ENCODE measurements at places on chromosomes 1 and 21.

DNA sequence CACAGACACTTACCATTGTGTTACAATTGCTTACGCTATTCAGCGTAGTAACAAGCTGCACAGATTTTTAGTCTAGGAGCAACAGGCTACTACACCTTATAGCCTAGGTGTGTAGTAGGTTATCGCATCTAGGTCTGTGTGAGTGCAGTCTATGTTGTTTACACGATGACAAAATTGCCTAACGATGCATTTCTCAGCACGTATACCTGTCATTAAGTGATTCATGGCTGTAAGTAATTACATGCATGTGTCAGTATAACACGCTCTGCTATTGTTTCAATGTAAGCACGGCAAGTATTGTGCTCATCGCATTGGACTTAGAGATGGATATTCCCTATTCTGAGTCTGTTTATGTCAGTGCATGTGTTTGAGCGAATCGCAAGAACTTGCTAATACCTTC is 15.7 kb upstream of the ZBTB18 start:
- no peak for DNase-seq

DNA sequence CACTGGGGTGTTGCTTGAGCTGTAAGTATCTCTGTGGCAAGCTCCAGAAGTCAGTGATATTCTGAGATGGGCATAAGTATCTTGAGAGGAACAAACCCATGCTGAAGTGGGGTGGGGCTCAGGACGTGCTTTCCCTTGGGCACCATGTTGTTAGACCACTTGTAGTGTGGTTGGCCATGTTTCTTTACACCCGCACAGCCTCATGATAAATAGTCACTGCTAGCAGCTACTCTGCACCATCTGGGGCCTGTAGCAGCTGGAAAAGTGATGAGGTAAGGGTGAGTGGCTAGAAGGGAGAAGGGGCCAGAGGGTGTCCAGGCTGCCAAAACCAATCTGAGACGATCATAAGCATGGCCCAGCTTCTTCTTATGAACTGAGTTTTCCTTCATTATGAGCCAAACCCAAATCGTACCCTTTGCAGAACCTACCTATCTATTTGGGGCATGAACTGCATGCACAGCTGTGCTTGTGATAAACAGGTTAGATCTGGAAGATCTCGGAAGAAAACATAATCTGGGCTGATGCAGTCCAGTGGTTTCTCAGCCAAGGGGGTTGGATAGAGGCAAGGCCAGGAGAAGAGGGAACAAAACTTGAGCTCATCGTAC is 91.9 kb upstream of the IRF2BP2 start:
- no peak for DNase-seq

DNA sequence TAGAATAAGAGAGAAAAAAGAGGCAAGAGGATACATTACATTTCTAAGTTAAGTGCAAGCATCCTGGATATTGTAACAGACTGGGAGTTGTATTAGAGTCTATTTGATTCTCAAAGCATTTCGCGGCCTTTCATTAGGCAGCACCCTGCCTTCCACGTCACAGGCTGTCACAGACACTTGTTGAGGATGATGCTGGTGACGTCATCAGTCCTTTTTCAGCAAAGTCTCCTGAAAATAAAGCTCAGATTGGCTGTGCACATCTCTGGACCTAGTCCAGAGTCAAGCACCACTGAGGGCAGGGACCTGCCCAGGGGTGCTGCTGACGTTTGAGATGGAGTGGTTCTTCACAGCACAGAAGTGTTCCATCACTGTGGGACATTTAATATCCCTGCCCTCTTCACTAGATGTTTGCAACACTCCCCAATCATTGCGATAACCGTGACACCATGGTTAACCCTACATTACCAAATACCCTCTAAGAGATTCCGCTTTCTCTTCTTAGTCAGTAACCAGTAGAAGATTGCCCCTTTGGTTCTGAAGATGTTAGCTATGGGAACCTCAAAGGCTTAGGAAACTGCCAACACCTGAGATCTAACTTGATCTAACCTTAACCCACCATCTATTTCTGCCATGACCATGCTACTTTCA is 72.7 kb upstream of the F3 start:
- DNase-seq: no peak

- no peak for DNase-seq
These were observed 6.6 kb downstream of the CMPK1 start for GRCh38 chr1:47340227-47340626.

DNA sequence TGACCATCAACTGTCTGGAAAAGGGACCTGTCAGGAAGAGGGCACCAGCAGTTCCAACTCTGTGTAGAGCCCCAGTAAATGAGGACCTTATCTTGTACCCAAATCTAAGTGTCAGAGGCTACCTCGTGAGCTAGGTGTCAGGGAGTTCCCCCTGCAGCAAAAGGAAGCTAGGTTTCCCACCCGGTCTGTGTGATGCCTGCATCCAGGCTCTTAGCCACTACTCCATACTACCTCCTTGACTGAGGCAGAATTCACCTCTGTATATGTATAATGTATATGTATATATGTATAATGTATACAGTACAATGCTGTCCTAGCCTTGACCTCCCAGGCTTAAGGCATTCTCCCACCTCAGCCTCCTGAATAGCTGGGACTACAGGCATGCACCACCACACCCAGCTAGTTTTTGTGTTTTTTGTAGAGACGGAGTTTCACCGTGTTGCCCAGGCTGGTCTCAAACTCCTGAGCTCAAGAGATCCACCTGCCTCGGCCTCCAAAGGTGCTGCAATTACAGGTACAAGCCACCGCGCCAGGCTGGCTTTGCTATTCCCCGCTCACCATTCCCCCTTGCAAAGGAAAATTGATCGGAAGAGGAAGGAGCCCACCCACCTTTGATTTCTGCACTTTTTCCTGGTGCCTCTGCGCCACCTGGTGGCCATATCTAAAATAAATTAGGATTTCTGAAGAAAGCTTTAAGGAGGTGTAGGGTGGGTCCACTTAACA is 15.7 kb upstream of the LUZP1 start:
- DNase-seq: peak; percentile 81

- no peak for DNase-seq
These were observed 86.0 kb downstream of the NCAM2 start for GRCh38 chr21:21084179-21084578.

GRCh38 chr1:236663934-236664333 is 22.4 kb upstream of the ACTN2 start:
- no peak for DNase-seq

DNA sequence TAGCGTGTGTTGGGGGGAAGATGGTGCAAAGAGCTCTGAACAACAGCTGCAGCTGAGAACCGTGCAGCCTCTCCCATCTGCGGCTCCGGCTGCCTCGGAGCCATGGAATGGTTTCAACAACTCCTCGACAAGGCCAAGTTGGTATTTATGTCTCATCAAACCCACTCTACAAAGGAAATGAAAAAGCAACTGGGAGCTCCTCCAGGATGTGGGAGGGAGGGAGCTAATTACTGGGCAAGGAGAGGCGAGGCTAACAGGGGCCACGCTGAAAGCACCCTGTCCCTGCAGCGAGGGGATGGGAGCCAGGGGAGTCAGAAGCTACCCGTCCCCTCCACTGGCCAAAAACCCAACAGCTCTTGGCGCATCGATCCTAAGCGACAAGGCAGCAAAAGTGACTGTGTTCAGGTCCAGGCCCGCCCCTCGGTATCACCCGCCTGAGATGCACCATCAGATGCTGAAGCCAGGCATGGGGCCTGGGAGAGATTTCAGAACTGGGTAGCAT is 63.1 kb downstream of the ACOT7 start:
- peak; percentile 87 for DNase-seq

DNA sequence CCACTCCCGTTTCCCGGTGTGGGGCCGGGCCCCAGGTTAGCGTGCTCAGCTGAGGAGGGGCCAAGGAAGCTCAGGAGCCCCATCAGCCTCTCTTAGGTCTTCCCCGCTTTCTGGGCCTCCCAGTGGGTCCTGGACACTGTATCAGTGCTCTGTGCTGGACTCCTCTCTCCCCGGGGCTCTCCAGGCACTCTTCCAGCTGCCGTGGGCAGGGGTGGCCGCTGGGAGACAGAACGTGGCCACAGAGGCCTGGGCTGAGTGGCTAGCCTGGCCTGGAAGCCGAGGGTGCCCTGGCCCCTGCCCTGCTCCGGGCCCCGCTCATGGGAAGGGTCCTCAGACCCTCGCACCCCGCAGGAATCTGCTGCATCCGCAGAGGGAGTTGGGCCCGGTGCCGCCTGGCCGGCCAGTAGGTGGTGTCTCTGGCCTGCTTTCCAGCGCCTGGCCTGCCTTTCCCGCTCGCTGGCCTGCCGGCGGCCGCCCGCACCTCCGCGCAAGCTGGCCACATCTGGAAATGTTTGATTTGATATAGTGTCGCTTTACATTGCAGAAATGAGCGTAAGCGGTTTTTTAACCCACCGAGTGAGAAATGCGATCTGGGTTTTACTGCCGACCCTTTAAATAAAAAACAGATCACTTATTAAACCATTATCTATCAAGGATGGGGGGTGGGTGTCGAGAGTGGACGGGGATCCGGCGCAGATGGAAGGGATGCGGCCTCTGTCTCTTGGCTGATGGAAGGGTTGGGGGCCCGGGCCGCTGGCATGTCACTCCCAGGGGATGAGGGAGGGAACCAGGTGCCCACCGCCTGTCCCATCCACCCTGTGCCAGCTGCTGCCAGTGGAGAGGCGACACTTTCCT is 74.4 kb upstream of the TTC34 start:
- no peak for DNase-seq

- peak; percentile 88 for DNase-seq
These were observed at the start of gene TP53BP2 for GRCh38 chr1:223845810-223846682. Gene TP53BP2, minus strand, starts transcription at chr1:223845947. Its CDS starts 267 bp downstream, at chr1:223845680.

DNA sequence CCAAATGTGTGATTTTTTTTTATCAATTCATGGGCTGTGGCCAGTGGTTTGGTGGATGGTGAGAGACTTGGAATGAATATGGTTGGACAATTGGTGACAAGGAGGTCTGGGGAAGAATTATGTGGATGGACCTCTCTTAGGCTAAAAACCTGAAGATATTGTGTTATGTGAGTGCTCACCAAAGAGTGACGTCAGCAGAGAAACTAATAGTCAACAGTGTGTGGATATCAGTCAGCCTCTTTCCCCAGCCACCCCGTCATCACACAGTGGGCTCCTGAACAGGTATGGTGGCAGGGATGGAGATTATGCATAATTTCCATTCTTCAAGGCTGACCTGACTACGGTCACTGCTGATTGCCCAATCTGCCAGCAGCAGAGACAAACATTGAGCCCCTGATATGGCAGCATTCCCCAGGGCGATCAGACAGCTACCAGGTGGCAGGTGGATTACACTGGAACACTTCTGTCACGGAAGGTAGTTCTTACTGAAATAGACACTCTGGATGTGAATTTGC is 9.2 kb upstream of the OR2G2 start:
- no peak for DNase-seq

GRCh38 chr21:14750041-14750440 is 203.9 kb upstream of the SAMSN1 start:
- no peak for DNase-seq

DNA sequence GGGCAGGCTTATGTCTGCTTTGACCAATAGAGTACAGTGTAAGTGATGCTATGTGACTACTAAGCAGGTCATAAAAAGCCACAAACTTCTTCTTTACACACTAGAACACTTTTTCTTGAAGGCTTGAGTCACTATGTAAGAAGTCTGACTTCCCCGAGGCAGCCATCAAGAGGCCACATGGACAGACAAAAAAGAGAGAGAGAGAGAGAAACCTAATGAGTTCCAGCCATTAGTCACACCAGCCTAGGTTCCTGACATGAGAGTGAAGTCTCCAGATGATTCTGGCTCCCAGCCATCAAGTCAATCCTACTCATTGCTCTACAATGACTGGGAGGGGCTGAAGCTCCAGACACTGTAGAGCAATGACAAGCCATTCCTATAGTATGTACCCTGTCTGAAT is 101.4 kb downstream of the LHX9 start:
- DNase-seq: peak; percentile 30

DNA sequence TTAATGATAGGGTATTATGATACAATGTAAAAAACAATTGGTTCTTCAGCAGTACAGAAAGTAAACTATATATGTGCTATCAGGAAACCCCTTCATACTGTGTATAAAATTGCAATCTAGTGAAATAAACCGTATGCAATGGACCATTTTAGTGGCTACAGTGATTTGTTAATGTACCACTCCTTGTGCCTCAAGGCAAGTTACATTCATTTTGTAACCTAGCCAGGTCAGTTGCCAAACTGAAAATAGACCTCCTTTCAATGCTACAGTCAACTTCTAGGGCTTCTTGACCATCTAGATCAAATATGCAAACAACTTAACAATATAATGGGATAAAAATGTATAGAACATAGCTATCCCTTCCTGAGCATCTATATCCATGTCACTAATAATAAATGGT is 52.0 kb upstream of the RAVER2 start:
- no peak for DNase-seq

GRCh38 chr21:39579734-39580332 is 32.9 kb upstream of the B3GALT5 start:
- DNase-seq: no peak

- no peak for DNase-seq
These were observed 27.6 kb downstream of the C1orf216 start for GRCh38 chr1:35691080-35691479.

- no peak for DNase-seq
These were observed 20.8 kb upstream of the CCDC17 start for GRCh38 chr1:45644661-45645060.

DNA sequence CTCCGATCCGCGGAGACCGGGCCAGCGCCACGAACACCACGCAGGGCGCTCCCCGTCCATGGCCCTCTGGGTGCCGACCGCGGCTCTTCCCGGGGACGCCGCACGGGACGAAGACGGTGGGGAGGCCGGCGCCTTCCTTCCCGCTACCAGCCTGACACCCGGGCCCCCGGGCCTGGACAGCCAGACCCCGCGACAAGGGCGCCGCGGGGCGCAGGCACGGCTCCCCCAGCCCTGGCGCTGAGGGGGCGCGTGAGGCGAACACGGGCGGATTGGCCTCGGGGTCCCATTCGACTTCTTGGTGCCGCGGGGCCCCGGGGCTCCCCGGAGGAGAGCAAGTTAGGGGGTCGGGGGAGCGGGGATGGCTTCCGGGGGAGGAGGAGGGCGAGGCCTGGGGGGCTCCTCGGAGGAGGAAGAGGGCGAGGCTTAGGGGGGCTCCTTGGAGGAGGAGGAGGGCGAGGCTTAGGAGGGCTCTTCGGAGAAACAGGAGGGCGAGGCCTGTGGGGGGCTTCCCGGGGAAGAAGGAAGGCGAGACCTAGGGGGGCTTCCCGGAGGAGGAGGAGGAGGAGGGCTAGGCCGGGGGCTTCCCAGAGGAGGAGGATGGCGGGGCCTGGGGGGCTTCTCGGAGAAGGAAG is 537 bp upstream of the KLHL17 start:
- DNase-seq: no peak

GRCh38 chr21:25331286-25331685 is 276.0 kb downstream of the MRPL39 start:
- no peak for DNase-seq

DNA sequence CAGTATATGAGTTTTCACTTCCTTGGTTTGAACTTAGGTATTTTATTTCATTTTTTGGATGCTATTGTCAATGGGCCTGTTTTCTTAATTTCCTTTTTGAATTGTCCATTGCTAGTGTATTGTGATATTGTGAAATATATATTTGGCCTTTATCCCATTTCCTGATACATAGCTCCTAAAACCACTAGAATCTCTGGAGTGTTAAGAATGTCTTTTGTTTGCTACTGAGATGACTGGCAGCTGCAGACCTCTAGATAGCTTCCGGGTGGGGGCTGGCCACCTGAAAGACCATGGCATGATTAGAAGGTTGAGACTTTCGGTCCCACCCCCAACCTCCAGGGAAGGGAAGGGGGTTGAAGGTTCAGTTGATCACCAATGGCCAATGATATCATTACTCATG is 245.4 kb downstream of the KCNJ6 start:
- DNase-seq: no peak

All from NCI-H446 (cell line).